ENCODE measurements at places on chromosomes 1 and 21.

DNA sequence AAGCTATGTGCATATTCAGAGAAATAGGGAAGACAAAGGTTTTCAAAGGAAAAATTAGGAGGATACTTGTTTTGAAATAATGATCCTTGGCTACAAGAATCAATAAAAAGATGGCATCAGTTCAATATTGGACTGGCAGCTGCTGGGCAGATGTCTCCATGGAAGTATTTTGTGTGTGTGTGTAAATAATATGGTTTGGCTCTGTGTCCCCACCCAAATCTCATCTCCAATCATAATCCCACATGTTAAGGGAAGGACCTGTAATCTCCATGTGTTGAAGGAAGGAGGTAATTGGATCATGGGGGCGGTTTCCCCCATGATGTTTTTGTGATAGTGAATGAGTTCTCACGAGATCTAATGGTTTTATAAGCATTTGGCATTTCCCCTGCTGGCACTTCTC, 40.4 kb upstream of the LRRC7 start:
- DNase-seq: no peak
- no peaks in the 10 kb centered on the region for H3K4me1 ChIP-seq
- no peaks in the 10 kb centered on the region for H3K36me3 ChIP-seq
- no peak overlapping the region for H3K27ac ChIP-seq
- no peak overlapping the region for H3K4me3 ChIP-seq

- no peak for DNase-seq
- H3K27me3 ChIP-seq: peaks cover 13% of the 10 kb centered on the region
- H3K36me3 ChIP-seq: peaks cover 2% of the 10 kb centered on the region
Observed at GRCh38 chr1:36116901-36117300, 8.1 kb downstream of the COL8A2 start.

DNA sequence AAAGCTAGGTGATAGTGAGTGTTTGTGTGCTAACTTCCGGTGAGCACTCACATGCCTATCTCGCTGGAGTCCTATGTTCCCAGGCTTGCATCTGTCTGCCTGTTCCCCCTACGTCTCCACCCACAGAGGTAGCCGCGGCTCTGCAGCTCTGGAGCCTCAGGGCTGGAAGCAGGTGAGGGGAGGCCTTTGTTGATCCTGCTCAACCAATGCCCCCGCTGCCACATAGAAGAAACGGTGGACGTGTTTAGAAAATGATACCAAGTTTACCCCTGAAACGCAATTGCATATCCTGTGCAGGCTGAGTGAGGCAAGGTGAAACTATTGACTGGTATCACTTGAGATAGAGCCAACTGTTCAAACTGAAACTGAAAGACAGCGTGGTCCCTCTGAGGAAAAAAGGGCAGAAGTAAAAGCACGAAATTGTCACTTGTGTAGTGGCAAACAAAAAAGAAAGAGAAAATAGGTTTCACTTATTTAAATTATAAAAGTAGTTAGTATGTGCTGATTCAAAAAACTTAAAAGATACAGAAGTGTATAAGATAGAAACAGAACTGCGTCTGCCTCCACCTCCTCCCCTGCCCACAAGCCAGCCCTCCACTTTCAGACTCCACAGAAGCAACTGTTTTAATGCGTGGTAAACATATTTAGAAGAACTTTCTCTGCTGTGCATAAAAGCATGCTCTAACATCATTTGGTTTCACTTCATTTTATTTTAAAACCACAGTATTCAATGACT, 38.6 kb upstream of the ETS2 start:
- H3K4me3 ChIP-seq: peak overlapping the region; percentile 90
- peaks cover 35% of the 10 kb centered on the region for H3K4me1 ChIP-seq
- peak overlapping the region; percentile 96 for H3K27ac ChIP-seq
- peaks cover 5% of the 10 kb centered on the region for H3K36me3 ChIP-seq
- peak; percentile 47 for DNase-seq

DNA sequence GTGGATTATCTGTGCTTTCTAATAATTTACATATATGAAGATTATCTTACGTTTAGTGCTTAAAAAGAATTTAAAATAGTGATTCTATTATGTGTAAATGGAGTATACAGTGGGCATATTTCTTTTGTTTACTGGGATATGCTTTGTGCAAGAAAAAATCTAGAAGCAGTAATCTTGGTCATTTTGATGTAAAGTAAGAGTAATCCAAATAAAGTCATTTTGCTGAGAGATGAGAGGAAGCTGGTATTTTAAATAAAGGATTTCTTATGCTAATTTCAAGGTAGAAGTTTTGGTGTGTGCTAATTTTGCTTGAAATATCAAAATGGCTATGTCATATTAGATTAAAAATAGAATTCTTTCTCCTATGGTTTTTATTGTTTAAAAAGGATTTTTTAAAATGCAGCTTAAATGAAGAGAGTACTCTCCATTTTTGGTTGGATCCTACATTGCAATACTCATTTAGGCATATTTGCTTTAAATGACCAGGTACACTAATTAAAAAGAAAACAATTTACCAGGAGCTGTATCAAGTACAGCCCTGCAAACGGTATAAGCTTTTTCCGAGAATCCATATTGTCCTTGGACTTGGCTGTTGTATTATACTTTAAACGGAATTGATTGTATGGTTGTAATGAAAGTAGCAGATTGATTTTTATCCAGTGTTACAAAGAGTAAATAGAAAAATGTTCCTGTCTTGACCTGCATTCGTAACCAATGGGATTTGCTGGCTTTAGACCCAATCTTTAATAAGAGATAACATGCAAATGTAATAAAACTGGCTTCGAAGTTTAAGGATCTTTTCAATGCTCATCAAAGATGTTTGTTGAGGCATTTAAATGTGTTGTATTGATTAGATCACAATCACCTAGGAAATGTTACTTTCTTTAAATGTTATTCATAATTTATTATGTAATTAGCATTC, 574.7 kb downstream of the USP25 start:
- H3K4me1 ChIP-seq: no peaks in the 10 kb centered on the region
- H3K36me3 ChIP-seq: no peaks in the 10 kb centered on the region

- peaks cover 16% of the 10 kb centered on the region for H3K4me1 ChIP-seq
- no peak for DNase-seq
- H3K27ac ChIP-seq: no peak overlapping the region
- no peaks in the 10 kb centered on the region for H3K36me3 ChIP-seq
Observed at GRCh38 chr1:97164276-97164639, 442.7 kb downstream of the PTBP2 start.

- peaks cover 2% of the 10 kb centered on the region for H3K36me3 ChIP-seq
- no peak for DNase-seq
- H3K27me3 ChIP-seq: peaks cover 47% of the 10 kb centered on the region
- H3K4me3 ChIP-seq: no peak overlapping the region
- H3K27ac ChIP-seq: no peak overlapping the region
Observed at GRCh38 chr21:44730028-44730395, 18.6 kb upstream of the TSPEAR start.

GRCh38 chr1:220787069-220787619, 431 bp downstream of the MTARC1 start:
- DNase-seq: no peak
- no peak overlapping the region for H3K27ac ChIP-seq
- peaks cover 45% of the 10 kb centered on the region for H3K27me3 ChIP-seq
- no peak overlapping the region for H3K4me3 ChIP-seq
- H3K4me1 ChIP-seq: no peaks in the 10 kb centered on the region

DNA sequence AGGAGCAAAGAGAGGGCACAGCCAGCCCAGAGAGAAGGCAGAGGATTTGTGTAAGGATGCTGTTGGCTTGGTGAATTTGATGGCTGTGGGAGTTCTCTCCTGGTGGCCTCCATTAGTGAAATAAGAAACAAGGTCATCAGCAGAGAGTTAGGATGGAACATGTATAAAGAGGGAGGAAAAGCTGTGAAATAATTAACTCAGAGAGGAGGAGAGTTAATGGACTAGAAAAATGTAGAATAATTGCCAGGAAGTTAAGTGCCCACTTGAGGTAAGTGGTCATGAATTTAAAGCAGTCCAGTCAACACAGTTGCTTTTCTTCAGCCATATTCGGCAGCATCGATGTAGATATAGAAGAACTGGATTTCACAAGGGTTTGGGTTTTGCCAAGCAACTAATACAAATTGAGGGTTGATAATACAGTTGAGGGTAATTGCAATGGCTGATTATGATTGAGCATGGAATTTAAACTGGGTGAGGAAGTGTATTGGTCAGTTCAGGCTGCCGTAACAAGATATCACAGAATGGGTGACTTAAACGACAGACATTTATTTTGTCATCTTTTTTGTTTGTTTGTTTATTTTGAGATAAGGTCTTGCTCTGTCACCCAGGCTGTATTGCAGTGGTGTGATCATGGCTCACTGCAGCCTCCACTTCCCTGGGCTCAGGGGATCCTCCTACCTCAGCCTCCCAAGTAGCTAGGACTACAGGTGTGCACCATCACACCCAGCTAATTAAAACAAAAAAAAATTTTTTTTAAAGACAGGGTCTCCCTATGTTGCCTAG, 31.7 kb upstream of the KLF17 start:
- H3K4me3 ChIP-seq: no peak overlapping the region
- H3K27me3 ChIP-seq: peaks cover 70% of the 10 kb centered on the region
- no peak overlapping the region for H3K27ac ChIP-seq
- no peaks in the 10 kb centered on the region for H3K4me1 ChIP-seq
- peaks cover 2% of the 10 kb centered on the region for H3K36me3 ChIP-seq

DNA sequence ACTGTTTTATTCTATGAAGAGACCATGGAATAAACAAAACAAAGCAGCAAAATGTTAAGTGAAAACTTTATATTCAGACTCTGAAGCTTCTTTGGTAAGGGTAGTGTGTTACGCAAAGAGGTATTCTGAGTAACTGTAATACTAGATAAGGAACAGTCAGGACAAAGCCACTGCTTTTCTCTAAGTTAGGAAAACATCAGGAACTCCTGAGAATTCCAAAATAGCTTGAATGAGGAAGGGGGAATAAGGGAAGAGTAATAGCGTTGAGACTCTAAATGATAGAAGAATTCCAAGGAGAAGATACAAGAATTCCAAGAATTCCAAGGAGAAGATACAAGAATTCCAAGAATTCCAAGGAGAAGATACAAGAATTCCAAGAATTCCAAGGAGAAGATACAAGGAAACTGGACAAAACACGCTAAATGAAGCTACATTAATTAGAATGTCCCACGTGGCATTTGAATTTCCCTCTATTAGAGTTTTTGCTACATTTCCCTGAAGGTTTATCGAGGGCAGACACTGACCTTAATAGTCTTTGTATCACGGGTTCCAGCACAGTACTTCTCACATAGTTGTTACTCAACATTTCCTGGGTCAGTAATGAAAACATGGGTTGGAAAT, 71.5 kb downstream of the SMYD3 start:
- H3K36me3 ChIP-seq: peaks cover 4% of the 10 kb centered on the region
- no peak for DNase-seq
- H3K27me3 ChIP-seq: no peaks in the 10 kb centered on the region
- H3K4me1 ChIP-seq: peaks cover 16% of the 10 kb centered on the region
- H3K27ac ChIP-seq: no peak overlapping the region

DNA sequence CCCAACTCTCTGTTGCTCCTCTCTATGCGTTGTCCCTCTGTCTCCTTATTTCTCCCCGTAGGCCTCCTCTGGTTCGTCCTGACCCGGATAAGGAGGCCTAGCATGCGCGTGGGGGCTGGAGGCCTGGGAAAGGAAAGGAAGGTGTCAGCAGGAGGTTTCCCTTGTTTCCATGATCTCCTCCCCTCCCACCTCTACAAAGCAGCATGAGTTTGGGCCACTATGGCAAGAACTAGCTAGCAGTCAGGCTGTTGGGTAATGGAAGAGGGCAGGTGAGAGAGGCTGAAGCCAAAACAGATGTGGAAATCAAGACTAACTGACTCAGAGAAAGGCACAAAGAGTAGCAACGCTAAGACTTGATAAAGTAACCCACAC, 687 bp upstream of the SEMA6C start:
- H3K4me3 ChIP-seq: peak overlapping the region; percentile 93
- H3K36me3 ChIP-seq: no peaks in the 10 kb centered on the region
- no peak for DNase-seq
- H3K4me1 ChIP-seq: peaks cover 13% of the 10 kb centered on the region
- peak overlapping the region; percentile 92 for H3K27ac ChIP-seq
- no peaks in the 10 kb centered on the region for H3K27me3 ChIP-seq

DNA sequence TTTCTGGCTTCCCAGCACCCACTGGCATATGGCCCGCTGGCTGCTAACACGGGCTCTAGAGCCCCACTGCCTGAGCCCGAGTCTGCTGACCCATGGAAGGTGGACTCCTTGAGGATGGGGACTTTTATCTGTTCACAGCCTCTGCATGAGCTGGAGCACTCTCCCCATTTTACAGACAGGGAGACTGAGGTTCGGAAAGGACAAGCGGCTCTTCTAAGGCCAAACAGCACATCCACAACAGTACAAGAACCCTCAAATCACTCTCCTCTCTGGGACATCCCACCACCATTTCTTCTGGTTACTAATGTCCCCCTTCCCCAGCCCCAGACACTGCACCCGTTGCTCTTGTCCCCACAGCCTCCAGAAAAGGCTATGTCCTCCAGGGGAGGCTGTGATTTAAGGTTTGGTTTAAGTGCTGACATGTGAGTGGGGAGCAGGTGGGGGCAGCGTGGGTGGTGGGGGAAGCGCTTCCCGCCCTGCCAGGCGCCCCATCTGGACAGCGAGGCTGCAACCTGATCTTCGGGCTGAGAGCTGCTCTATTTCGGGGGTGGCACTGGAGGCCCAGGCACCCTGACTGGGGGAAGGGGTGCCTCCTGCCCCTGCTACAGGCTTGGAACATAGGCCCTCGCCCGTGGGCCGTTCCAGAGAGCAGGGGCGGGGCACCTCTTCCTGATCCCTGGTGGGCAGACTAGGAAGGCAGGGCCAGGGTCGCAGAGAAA, 104.8 kb upstream of the WNT4 start:
- no peak overlapping the region for H3K27ac ChIP-seq
- DNase-seq: no peak
- H3K4me1 ChIP-seq: no peaks in the 10 kb centered on the region
- H3K36me3 ChIP-seq: peaks cover 2% of the 10 kb centered on the region
- no peak overlapping the region for H3K4me3 ChIP-seq
- peaks cover 74% of the 10 kb centered on the region for H3K27me3 ChIP-seq

DNA sequence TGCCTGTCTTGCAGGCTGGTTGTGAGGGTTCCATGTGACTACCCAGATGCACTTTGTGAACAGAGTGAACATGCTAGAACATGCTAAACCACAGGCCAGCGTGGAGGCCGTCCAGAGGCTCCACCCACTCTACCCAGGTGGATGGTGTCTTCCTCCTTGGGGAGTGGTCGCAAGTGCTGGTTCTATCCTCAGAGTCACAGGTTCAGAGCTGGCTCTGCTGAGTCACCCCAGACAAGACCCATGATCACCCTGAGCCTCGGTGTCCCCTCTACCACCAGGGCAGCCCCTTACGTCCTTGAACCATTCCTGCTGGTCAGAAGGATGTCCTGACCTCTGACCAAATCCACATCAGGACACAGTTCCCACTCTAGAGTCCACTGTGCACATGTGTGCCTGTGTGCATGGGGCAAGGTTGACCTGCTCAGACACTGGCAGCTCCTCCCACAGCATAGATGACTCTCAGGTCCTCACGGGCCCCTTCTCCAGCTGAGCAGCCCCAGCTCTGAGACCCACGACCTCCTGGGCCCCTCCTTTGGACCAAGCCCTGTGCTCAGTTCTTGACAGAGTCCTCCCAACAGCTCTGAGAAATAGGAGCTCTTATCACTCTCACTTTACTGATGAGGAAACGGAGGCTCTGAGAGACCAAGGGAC, 391.8 kb downstream of the MATN1 start:
- H3K27ac ChIP-seq: no peak overlapping the region
- peaks cover 43% of the 10 kb centered on the region for H3K27me3 ChIP-seq
- no peak overlapping the region for H3K4me3 ChIP-seq
- H3K4me1 ChIP-seq: no peaks in the 10 kb centered on the region

- H3K36me3 ChIP-seq: peaks cover 3% of the 10 kb centered on the region
- peaks cover 26% of the 10 kb centered on the region for H3K4me1 ChIP-seq
- no peak overlapping the region for H3K4me3 ChIP-seq
- peaks cover 59% of the 10 kb centered on the region for H3K27me3 ChIP-seq
- no peak for DNase-seq
- H3K27ac ChIP-seq: no peak overlapping the region
Observed at GRCh38 chr1:8213136-8213535, 104.8 kb upstream of the SLC45A1 start.

GRCh38 chr1:100249155-100249536, 488 bp downstream of the DBT start:
- no peaks in the 10 kb centered on the region for H3K27me3 ChIP-seq
- H3K27ac ChIP-seq: no peak overlapping the region
- peaks cover 16% of the 10 kb centered on the region for H3K4me1 ChIP-seq
- DNase-seq: no peak

Measured in central memory CD8-positive, alpha-beta T cell (primary cell).